CD4-positive, alpha-beta T cell treated with Interleukin-15 for 4 hours (primary cell): ENCODE measurements at places on chromosomes 1 and 21.

DNA sequence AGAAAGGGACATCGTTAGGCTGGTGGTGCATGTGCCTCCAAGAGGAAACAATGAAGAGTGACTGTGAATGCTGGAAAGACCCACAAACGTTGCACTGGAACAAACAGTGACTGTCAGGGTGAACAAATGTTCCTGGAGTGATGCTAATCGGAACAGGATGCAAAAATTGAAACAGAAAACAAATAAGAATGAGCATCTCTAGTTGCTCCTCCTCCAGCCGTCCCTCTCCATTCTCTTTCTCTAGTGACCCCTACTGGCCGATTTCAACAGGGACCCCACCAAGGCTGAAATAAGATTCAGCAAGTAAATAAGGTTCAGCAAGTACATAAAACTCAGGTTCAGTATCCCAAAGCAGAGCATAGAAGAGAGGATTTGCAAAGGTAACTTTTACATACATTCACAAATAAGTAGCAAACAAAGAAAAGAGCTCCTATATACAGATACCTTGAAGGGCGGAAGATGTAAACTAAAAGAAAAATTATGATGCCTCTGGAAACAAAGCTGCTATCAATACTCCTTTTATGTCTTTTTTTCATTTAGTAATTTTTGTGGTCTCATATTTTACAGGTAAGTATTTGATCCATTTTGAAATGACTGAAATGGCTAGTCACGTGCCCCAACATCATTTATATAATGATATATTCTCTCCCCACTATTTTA lies 836.1 kb upstream of the ADAMTS5 start:
- DNase-seq, result no peak

GRCh38 chr1:167762061-167762746 lies 40.4 kb downstream of the MPZL1 start:
- DNase-seq, result no peak

DNA sequence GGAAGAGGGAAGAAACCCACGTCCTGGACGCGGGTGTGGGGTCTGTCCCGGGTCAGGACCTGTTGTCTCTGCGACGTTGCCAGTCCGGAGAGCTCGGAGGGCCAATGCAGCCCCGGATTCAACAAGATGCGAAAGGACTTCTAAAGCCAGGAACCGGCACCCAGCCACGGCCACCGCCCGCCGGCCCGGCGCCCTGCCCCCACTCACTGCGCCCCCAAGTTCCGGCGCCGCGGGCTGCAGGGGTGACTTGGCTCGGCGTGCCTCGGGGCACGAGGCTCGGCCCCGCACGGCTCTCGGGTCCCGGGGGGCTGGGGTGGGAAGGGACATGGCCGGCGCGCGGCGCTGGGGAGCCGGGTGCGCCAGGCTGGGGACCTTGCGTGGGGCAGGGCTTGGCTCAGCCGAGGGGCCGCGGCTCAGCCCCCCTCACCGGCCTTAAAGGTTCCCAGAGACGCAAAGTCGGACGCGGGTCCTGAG lies 51.8 kb upstream of the H6PD start:
- no peak for DNase-seq

DNA sequence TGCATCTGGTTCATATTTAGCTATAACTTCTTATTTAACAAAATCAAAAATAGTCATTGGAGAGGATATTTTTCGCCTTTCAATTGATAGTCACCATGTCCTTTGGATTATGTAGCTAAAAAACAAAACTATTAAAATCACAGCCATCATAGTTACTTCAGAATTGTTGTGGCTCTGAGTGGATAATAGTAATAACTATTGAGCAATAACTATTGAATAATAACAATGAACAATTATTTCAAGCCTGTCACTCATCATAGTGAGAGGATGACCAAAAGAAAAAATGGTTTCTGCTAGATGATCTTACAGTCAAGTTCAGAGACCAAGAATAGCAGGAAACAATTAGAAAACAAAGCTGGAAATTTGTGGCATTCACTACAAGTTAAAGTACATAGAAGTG lies 38.4 kb upstream of the AGL start:
- no peak for DNase-seq

DNA sequence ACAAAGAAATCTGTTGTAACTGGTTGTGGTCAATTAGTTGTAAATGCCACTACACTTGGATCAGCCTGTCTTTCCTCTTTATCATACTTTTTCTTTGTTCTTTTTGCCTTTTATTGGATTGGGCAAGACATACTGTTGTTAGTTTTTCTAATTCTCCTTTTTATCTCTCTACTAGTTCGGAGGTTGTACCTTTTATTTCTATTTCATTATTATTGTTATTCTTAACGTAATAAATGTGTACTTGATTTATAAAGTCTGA lies 59.2 kb downstream of the IVNS1ABP start:
- DNase-seq, result no peak

- DNase-seq, result no peak
Observed at GRCh38 chr1:166166329-166166697, 488 bp downstream of the FAM78B start.
